Peyer's patch (tissue), 4 donors: ENCODE measurements at places on chromosomes 12 and 14. TPM values are rescaled to one million over a fixed set of nuclear protein-coding genes. Genes with fewer than 3 reads are reported as not detected.

The MMAB gene
- 31.1 TPM for total RNA-seq

The CHGA gene
- total RNA-seq = 116 TPM

- no peaks in the 10 kb centered on the region for H3K36me3 ChIP-seq
- no peak overlapping the region for H3K27ac ChIP-seq
- no peaks in the 10 kb centered on the region for H3K4me1 ChIP-seq
- peak; percentile 65 for DNase-seq
Observed at GRCh38 chr14:60349663-60350365, 100.8 kb downstream of the PPM1A start.

The OTX2 gene
- total RNA-seq = not detected

DNA sequence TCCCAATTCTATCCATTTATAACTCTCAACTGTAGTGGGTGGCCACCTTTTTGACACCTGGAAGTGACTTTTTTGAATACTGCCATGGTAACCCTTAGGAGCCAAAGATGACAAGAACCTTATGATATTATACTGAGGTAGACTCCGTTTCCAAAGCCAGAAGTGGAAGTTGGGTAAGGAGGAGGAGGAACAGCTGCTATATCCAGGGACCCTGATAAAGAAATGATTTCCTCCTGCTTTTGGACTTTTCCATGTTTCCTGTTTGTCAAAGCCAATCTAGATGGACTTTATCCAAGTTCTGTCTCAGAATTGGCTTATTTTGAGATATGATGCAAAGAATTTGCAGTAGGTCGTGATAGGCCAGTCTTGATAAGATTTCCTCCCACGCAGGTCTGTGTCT lies 14.3 kb downstream of the TRIM9 start:
- no peaks in the 10 kb centered on the region for H3K36me3 ChIP-seq
- H3K4me3 ChIP-seq = no peak overlapping the region
- DNase-seq = no peak
- no peak overlapping the region for H3K27ac ChIP-seq

GRCh38 chr12:116106870-116107269 lies 170.6 kb downstream of the MED13L start:
- DNase-seq = no peak
- no peaks in the 10 kb centered on the region for H3K27me3 ChIP-seq
- no peaks in the 10 kb centered on the region for H3K36me3 ChIP-seq

DNA sequence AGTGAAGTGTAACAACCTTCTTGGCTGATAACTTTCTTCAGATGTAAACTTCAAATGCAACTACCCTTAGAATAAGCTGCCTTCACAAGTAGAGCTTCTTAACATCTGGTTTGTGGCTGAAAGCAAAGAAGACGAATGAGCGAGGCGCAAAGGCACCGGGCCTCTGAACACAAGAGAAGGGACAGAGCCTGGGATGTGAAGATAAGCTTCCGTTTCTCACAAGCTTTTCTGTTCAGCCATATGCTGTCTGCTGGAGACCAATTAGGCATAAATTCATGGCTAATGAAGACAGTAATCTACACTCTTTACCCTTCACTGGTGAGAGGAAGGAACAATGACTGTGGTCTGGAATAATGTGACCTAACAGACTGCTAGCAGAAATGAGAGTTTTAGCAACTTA lies 195.2 kb downstream of the ATXN7L3B start:
- H3K36me3 ChIP-seq = no peaks in the 10 kb centered on the region
- H3K4me1 ChIP-seq = no peaks in the 10 kb centered on the region
- no peaks in the 10 kb centered on the region for H3K27me3 ChIP-seq
- no peak overlapping the region for H3K27ac ChIP-seq
- H3K4me3 ChIP-seq = no peak overlapping the region
- DNase-seq = no peak

The PHC1 gene
- 11.2 TPM for total RNA-seq
